ENCODE measurements at places on chromosomes 4 and X.

DNA sequence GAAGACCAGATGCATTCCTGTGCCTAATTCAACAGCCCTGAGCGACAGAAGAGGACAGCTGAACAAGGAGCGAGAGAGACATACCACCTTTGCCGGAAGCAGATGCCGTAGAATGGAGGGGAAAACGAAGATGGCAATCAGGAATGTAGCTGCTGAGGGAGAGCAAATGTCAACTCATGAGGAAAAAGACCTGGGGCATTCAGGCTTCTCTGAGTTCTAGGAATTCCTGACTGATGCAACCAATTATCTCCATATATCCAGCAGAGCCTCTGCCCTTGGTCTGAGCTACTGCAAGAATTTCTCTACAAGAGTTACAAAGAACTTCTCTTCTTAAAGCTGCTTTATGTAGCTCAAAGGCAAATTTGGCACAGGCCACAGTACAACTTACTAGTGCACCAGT, 40.5 kb upstream of the INPP4B start:
- no peak for ATAC-seq

GRCh38 chr4:141307241-141307689, 86.6 kb downstream of the ZNF330 start:
- ATAC-seq, result peak; percentile 85

- no peak for ATAC-seq
These were observed 1337.8 kb upstream of the DIAPH2 start for GRCh38 chrX:95346856-95347255.

DNA sequence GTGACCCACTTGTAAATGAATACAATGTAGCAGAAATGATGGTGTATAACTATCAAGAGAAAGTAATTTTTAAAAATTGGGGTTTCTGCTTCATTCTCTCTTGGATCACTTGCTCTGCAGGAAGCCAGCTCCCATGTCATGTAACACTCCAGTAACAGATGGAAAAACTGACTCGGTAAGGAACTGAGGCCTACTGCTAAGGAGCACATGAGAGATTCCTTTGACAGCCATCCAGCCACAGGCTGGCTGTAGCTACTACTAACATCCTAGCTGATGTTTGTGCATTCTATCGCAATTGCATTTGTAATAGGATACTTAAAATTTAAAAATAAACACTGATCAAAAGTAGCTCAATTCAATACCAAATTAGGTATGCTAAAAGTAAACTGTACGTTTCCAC, 102.3 kb upstream of the MAB21L2 start:
- ATAC-seq, result no peak

GRCh38 chr4:145879598-145879997, 59.0 kb downstream of the ZNF827 start:
- ATAC-seq, result no peak

DNA sequence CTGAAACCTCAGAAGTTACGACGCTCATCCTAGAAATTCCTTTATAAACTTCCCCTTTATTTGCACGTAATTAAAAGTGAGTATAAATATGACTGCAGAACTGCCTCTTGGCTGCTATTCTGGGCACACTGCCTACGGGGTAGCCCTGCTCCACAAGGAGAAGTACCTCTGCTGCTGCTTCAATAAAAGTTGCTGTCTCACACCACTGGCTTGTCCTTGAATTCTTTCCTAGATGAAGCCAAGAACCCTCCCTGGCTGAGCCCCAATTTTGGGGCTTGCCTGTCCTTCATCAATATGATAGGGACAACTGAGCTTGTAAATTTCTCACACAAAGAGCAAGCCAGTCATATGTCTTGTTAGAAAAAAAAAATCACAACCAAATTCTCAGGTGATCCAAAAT, 115.8 kb downstream of the VEGFC start:
- no peak for ATAC-seq

GRCh38 chr4:1359144-1359501, 12.1 kb downstream of the UVSSA start:
- ATAC-seq, result no peak

DNA sequence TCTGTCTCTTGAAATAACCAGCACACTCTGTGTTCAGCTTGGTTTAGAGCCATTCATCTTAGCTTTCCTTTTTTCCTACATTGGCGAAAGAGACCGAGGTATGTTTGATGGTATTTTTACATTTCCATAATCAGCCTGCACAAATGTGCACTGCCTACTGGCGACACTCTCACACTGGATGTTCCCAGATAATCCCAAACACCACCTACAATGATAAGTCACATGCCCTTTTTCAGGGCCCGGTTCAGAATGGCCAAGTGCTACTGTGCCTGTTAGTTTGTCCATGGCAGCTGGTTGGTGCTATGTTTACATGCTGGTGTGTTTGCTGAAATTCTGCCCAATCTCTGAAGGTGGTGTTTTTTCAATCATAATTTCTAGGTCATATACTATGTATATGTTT, 80.8 kb upstream of the NR3C2 start:
- ATAC-seq, result no peak

DNA sequence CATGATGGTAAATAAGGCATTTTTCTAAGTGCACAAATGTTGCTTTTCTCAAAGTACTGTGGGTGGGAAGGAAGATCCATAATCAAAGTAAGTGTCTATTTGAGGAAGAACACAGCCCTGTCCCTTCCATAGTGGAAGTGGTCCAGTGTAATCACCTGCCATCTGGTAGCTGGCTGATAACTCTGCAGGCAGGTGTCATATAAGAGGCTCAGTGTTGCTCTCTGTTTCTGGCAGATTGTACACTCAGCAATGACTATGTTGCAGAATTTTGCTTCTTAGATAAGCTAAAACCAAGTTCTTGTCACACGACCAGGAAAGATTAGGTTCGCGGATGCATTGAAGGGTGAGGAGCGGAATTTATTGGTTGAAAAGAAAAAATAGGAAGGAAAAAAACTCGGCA, 20.9 kb downstream of the SAGE1 start:
- ATAC-seq, result no peak

- ATAC-seq, result peak; percentile 41
These were observed 31.5 kb upstream of the HDAC8 start for GRCh38 chrX:72604112-72604511.

DNA sequence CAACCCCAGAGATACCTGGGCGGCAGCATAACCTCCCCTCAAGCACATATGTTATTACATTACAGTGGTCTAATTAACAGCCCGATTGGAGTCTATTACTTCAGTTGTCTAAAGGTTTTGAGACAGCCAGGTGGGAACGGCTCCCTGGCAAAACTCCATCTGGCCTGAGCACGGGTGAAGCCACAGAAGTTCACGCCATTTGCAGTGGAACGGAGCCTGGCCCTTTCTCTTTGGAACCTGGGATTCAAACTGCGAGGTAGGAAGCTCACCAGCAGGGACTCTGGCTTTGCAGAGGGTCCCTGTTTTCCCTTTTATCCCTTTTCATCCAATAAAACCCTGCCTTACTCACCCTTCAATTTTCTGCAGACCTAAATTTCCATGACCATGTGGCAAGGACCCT, 45.9 kb upstream of the NEIL3 start:
- no peak for ATAC-seq

GRCh38 chr4:81432825-81433224, 38.9 kb downstream of the RASGEF1B start:
- no peak for ATAC-seq

- ATAC-seq, result no peak
These were observed 13.7 kb upstream of the ASIC5 start for GRCh38 chr4:155879767-155880166.

- no peak for ATAC-seq
These were observed 401.3 kb downstream of the PCDH10 start for GRCh38 chr4:133550436-133550835.

- no peak for ATAC-seq
These were observed 46.3 kb downstream of the ALPK1 start for GRCh38 chr4:112343330-112344080.

GRCh38 chrX:155334486-155335336, at the start of gene CLIC2:
CLIC2 (minus strand) TSS chrX:155334614; CDS start chrX:155334427, 187 bp downstream.
- no peak for ATAC-seq

- no peak for ATAC-seq
These were observed 215.6 kb upstream of the GYPA start for GRCh38 chr4:144355811-144356757.

DNA sequence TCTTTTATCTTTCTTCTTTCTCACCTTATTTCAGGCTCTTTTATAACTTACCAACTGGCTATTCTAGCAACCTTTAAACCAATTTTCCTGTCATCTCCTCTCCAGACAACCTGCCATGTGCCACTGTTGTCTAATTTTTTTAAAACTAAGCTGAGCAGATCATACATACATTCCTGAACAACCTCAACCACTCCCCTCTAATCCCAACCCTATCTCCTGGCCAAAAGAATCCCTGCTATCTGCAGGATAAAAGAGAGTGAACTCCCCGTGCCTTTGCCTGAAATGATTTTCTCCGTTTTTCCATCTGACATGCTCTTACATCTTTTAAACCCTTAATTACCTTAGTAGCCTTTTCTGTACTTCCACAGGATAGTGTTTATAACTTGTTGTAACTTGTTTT, 35.5 kb downstream of the DCUN1D4 start:
- ATAC-seq, result no peak

DNA sequence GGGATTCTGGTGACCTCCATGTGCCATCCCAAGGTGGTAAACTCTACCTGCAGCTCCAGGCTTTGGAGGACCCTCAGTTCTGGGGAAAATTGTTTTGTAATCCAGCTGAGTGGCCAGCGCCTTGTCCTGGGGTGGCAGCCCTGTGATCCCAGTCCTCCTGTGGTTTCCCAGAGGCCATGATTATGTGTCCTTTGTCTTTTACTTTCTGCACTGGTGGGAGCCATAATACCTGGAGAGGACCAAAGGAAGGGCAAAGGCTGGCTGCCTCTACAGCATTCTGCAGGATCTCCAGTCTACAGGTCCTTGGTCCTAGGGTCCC, 64.0 kb downstream of the NBDY start:
- ATAC-seq, result no peak

- ATAC-seq, result no peak
These were observed 193.7 kb downstream of the SPATA18 start for GRCh38 chr4:52244848-52245247.

DNA sequence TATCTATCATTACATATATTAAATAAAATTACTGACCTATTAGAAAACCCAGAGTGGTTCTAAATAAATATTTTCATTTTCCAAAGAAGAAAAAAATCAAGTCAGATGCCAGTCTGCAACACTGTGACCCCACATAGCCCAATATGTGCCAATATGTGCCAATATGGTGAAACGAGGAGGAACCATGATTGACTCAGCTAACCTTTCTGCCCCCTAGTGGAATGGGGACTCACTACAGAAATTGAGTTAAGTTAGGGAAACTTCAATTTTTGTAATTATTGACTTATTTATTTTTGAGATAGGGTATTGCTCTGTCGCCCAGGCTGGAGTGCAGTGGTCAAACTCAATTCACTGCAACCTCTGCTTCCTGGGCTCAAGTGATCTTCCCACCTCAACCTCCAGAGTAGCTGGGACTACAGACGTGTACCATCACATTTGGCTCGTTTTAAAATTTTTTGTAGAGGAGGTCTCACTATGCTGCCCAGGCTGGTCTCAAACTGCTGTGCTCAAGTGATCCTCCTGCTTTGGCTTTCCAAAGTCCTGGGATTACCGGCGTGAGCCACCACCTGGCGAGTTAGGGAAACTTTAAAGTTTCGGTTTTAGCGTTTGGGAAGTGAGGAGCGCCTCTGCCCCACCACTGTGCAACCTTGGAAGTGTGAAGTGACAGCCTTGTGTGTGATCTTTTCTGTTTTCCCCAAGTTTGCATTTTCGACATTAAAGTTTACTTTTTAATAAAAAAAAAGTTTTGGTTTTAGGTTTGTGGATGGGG, 116.8 kb upstream of the SHISA3 start:
- ATAC-seq, result no peak

DNA sequence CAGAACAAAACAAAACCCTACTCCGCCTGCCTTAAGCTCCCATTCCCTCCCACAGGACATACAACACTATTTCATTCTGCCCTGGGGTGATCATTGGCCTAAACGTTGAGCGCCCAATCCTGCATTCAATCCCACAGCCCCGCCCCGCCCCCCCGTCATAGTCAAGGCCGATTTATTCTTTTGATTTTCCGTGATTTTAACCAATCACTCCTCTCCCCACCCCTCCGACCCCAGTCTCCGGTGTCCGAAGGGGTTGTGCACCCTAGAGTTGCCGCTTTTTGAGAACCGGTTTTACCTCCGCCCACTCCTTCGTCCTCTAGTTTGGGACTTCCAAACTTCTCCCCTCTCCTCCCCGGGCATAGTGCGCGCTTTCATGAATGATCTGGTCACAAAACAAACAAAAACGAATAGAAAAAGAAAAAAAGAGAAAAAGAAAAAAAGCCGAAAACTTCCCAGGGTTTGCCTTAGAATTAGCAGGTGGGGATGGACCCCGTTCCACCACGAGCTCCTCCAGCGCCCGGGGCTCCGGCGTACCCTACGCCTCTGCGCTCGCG, 446 bp upstream of the UBE2A start:
- ATAC-seq, result no peak
